ENCODE measurements at places on chromosomes 6 and 20. TPM values are rescaled to one million over a fixed set of nuclear protein-coding genes. Genes with fewer than 3 reads are reported as not detected.

GRCh38 chr6:15534974-15535373, 127.9 kb downstream of the DTNBP1 start:
- DNase-seq = no peak

- no peak for DNase-seq
These were observed 299.4 kb upstream of the NRSN1 start for GRCh38 chr6:23826572-23826971.

Gene TCF15
- total RNA-seq = not detected

DNA sequence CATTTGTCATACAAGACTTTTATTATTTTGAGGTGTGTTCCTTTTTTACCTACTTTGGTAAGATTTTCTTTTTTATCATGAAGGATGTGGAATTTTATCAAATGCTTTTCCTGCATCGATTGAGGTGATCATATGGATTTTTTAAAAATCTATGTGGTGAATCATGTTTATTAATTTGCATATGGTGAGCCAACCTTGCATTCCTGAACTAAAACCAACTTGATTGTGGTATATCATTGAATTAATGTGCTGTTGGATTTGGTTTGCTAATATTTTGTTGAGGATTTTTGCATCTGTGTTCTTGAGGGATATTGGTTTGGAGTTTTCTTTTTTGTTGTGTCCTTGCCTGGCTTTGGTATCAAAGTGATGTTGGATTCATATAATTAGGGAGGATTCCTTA, 848.1 kb upstream of the EYS start:
- no peak for DNase-seq

Gene PDE7B
- total RNA-seq = 4.7 TPM

Measured in HFFc6 (cell line).